Prostate gland (tissue), 2 donors: ENCODE measurements at places on chromosomes 1 and 21. TPM values are rescaled to one million over a fixed set of nuclear protein-coding genes. Genes with fewer than 3 reads are reported as not detected.

The FNBP1L gene
- 41.1 TPM for total RNA-seq

The B3GALT2 gene
- 3.5 TPM for total RNA-seq

The HSD3B1 gene
- total RNA-seq, result not detected

DNA sequence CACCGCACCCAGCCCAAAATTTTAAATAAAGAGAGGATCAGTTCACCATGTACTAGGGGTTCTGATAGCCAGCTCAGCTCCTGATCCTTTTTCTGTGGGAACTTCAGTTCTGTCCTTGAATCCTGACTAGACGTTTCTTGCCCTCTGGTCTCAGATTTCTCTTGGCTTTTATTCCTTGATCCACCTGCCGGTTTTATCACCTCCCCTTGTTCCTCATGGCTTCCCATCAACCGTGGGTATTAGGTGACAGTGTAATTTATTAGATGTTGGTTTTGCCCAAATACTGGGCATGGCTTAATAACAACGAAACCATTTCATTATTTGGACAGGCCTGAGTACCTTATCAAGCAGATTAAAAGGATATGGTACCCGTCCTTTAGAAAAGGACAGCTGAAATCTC, 22.5 kb downstream of the SLC45A1 start:
- peaks cover 4% of the 10 kb centered on the region for H3K4me1 ChIP-seq
- no peaks in the 10 kb centered on the region for H3K27me3 ChIP-seq

DNA sequence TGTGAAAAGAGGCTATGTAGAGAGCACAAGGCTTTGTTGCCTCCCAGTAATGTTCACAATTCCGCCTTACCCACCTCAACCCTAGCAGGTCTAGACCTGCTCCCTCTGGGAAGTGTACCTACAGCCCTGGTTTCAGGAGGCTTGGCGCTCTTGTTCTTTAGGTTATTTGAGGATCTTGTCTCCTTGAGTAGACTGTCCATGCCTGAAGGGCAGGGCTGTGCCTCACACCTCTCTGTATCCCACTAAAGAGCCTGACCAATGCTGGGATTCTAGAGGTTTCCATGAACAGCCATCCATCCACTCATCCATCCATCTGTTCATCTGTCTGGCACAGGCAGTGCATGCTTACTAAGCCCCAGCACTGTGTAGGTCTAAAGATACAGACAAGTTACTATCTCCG, 1.0 kb downstream of the RAB7B start:
- H3K27me3 ChIP-seq, result no peaks in the 10 kb centered on the region
- peak; percentile 46 for DNase-seq
- peak overlapping the region; percentile 69 for H3K27ac ChIP-seq
- H3K4me1 ChIP-seq, result no peaks in the 10 kb centered on the region
- no peak overlapping the region for H3K4me3 ChIP-seq

- H3K4me3 ChIP-seq, result no peak overlapping the region
- H3K36me3 ChIP-seq, result no peaks in the 10 kb centered on the region
- no peaks in the 10 kb centered on the region for H3K4me1 ChIP-seq
- DNase-seq, result no peak
- no peak overlapping the region for H3K27ac ChIP-seq
Observed at GRCh38 chr1:216836316-216836715, 113.1 kb upstream of the ESRRG start.

DNA sequence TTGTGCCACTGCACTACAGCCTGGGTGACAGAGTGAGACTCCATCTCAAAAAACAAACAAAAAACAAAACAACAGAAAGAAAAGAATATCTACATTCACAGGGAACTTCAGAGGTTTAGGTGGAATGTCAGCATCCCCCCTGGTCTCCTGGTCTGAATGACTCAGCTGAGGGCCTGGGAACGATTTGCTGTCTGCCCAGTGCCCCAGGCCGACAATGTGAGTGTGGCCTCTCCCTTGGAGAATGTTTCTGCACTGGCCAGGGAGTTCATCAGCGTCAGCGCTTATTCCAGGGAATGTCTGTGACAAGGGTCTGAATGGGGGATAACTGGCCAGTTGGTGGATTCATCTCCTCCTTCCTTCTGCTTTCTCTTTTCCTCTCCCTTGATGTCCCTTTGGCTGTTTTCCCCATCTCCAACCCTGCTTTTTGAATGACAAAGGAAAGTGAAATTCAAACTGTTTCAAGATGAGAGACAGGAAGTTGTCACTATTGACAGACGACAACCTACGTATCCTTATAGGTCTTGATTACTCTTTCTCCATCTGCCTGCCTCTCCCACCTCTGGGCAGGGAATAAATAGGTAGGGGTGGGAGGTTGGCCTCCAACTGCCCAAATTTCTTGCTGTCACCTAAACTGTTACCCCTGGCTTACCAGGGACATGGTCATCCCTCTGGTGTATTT, 213.1 kb downstream of the HHAT start:
- H3K27me3 ChIP-seq, result no peaks in the 10 kb centered on the region
- no peaks in the 10 kb centered on the region for H3K36me3 ChIP-seq
- no peak overlapping the region for H3K4me3 ChIP-seq
- H3K4me1 ChIP-seq, result peaks cover 2% of the 10 kb centered on the region

GRCh38 chr1:148362626-148363438, 120.3 kb downstream of the PPIAL4G start:
- no peaks in the 10 kb centered on the region for H3K36me3 ChIP-seq
- DNase-seq, result no peak

- DNase-seq, result no peak
- no peak within 1 kb of the TSS for H3K27ac ChIP-seq
- peaks cover 6% of the 10 kb centered on the region for H3K4me1 ChIP-seq
- no peak within 1 kb of the TSS for H3K4me3 ChIP-seq
Observed at GRCh38 chr1:26045722-26046245, at the start of gene SLC30A2. SLC30A2 (minus strand) TSS chr1:26046118; CDS start chr1:26045896, 222 bp downstream.

DNA sequence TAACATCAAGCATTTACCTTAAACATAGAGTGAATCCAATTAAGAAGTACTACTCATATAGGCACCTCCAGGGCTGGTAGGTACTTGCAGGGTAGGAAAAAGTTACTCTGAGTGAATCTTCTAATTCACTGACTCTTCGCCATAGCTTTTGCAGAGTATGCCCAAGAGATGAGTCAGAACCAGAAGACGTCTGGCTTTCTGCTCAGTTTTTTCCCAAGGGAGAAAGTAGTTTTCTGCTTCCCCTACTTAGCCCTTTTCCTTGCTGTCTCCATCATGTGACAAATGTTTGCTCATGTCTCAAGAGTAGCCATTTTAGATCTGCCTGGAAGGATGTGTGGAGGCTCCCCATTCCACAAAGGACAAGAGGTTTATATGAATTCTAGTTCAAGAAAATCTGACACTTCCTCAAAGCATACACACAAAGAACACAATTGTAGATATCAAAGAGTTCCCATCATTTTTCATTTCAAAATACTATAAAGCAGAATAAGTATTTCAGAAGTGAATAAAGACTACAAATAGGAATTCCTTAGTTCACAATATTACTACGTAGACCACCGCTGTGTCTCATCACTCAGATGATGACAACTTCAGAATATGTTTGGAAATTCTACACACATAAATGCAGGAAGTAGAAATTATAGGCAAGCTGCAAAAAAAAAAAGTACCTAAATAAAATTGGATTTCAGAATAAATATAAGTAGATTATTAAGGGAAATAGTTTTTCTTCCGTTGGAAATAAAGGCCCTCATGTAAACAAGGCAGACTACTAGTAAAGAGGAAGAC, 98.5 kb downstream of the ASH1L start:
- H3K4me3 ChIP-seq, result no peak overlapping the region
- H3K27me3 ChIP-seq, result no peaks in the 10 kb centered on the region
- H3K27ac ChIP-seq, result no peak overlapping the region
- DNase-seq, result no peak
- H3K36me3 ChIP-seq, result no peaks in the 10 kb centered on the region

DNA sequence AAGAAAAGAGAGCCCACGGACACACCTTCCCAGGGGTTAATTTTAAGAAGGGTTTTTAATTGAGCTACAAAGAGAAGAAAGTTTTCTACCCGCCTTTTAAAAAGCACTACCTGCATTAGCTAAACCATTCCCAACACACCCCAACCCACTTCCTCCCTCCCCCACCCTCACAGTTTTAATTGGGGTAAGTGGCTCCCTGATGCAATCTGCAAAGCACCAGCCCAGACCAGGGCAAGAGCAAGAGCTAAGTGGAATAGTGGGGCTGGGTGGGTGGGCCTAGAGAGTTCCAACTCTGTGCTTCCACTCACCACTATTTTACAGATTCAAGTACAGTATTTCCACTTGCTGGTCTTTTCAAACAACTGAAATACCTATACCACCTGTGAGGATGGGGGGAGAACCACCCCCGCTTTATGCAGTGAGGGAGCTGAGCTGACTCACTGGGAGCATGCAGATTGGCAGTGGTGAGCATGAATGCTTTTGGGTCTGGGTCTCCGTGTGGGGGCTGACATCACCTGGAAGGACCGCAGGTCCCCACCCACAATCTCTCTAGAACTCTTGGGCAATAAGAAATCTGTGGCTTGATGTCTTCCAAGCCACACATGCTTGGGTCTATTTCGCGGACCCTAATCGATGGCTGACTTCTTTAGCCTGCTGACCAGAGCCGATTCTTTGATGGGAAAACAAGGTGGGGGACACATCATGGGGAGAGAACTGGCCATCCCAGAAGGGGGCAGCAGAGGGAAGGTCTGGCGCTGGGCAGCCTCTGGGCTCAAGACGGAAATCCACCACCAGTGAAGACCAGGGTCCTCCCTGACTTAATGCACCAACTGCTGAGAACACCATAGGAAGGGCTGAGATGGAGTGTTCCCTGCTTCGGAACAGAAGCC, 95.5 kb downstream of the SSBP3 start:
- no peak for DNase-seq
- H3K4me3 ChIP-seq, result no peak overlapping the region
- no peaks in the 10 kb centered on the region for H3K36me3 ChIP-seq
- peaks cover 41% of the 10 kb centered on the region for H3K4me1 ChIP-seq

DNA sequence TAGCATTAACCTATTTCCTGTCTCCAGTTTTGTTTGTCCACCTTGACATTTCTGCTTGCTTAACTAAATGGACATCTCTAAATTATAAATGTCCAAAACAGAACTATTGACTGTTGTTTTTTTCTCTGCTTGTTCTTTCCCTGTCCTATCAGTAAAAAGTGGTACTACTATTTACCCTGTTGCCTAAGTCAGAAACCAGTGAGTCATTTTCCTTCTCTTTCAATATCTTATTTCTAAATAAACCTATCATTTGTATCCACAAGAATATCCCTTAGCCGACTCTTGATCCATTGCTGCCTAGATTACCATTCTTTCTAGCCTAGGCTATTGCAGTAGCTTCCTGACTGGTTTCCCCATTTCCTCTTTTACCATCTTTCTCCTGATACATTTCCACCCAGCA, 22.5 kb downstream of the MIER1 start:
- no peaks in the 10 kb centered on the region for H3K36me3 ChIP-seq
- no peaks in the 10 kb centered on the region for H3K27me3 ChIP-seq
- no peak overlapping the region for H3K27ac ChIP-seq
- DNase-seq, result no peak
